ENCODE measurements at places on chromosomes 11 and 22.
A peak's percentile ranks its signal among the peaks of the same experiment; 100 is the strongest.

DNA sequence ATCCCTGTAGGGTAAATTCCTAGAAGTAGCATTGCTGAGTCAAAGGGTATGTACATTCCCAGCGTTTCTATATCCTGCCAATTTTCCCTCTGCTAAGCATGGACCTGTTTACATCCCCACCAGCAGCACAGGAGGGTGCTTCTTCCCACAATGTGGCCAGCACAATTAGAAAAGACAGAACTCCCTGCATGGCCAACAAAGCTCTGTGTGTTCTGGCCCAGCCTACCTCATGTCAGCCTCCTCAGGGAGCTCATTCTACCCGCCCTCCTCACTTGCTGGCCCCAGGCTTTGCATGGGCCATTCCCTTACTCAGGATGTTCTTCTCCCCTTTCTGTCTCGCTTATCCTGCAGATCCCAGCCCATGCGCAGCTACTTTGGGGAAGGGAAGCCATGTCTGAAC, 186.1 kb downstream of the DSCAML1 start:
- DNase-seq, result no peak

DNA sequence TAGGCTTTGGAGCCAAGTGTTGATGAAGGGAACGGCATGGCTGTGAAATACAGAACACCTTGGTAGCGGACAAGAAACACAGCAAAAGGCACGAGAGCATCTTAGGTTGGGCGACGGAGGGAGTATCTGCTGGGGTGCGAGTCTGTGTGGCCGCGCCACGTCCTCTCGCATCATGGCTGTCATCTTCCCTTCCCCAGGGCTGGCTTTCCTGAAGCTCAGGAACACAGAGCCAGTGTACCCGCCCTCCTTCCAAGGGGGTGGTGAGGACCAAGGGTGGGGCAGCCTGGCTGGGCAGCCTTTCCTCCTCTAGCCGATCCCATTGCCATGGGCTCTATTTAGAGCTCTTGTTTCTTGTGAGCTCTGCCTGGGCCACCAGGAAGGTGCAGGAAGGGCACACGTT, 154.4 kb downstream of the FEZ1 start:
- no peak for DNase-seq

GRCh38 chr11:102810950-102811660, 13.1 kb upstream of the MMP1 start:
- peak; percentile 92 for DNase-seq

DNA sequence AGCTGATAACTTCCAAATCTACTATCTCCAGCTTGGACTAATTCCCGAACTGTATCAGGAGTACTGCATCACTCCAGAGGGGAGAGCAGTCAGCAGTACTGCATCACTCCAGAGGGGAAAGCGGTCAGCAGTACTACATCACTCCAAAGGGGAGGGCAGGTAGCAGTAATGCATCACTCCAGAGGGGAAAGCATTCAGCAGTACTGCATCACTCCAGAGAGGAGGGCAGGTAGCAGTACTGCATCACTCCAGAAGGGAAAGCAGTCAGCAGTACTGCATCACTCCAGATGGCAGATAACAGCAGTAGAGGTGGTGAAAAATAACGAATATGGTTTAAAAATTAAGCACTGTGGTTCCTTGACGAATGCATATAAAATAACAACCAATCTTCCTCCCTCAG, 8.4 kb downstream of the CWC15 start:
- DNase-seq, result no peak

GRCh38 chr11:124747406-124748099, 4.5 kb downstream of the VSIG2 start:
- no peak for DNase-seq

- DNase-seq, result no peak
These were observed 53.4 kb downstream of the GRAMD1B start for GRCh38 chr11:123483466-123483865.

DNA sequence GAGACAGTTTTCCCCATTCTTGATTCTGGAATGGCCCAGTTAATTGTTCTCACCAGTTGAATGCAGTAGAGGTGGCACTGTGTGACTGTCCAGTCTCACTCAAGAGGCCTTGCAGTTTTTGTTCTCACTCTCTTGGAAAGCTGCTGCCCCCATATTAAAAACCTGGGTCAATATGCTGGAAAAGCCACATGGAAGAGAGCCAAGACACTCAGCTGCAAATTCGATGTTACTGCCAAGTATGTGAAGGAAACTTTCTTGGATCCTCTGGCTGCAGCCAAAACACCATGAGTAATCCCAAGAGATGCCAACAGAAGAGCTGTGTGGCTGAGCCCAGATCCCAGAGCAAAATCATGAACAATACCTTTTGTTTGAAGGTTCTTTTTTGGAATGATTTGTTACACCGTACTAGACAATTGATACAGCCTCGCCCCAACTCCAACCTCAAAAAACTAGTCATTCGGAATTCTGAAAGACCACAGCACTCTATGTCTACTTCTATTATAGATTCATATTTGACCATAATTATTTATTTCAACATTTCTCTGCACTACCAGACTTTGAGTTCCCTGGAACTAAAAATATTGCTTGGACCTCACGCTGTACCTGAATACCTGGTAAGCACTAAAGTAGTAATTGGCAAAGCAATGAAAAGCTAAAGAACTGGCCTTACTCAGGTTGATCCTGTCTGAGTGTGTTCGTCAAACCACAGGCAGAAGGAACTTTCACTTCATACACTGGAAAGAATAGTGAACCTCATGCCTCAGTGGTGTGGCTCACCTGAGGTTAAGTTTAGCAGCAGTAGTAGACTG, 378.8 kb downstream of the ETS1 start:
- DNase-seq, result peak; percentile 49

DNA sequence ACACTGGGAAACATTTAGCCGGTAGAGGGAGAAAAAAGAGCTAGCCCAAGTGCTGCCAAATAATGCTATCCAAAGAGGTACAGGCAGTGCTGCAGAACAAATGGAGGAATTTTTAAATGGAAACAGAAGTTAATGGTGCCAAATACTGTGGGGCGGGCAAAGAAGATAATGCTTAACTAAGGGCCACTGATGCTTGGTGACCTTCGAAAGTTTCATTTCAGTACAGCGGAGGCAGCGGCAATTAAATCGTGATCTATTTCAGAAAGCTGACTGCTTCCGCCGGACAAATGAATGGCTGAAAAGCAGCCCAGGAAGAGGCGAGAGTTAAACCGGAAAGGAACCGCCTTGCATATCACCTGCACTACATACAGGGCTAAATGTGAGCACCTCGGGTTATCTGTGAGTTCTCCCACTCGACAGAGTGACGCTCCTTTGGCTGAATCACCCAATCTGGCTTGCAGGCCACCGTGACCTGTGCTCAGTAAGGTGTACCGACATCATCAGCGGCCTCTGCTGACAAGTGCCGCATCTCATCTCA, 42.1 kb downstream of the CADM1 start:
- no peak for DNase-seq

DNA sequence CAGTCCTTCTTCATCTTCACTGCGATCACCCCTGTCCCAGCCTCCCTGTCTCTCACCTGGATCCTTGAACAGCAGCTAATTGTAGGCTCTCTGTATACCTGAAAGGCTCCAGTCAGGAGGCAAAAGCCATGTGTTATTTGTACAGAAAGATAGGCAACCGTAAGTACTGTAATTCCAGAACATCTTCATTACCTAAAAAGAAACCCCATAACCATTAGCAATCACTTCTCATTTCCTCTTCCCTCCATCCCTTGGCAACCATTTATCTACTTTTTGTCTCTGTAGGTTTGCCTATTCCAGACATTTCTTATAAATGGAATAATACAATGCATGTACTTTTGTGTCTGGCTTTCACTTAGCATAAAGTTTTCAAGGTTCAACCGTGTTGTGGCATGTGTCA, 17.8 kb downstream of the NAGA start:
- no peak for DNase-seq

DNA sequence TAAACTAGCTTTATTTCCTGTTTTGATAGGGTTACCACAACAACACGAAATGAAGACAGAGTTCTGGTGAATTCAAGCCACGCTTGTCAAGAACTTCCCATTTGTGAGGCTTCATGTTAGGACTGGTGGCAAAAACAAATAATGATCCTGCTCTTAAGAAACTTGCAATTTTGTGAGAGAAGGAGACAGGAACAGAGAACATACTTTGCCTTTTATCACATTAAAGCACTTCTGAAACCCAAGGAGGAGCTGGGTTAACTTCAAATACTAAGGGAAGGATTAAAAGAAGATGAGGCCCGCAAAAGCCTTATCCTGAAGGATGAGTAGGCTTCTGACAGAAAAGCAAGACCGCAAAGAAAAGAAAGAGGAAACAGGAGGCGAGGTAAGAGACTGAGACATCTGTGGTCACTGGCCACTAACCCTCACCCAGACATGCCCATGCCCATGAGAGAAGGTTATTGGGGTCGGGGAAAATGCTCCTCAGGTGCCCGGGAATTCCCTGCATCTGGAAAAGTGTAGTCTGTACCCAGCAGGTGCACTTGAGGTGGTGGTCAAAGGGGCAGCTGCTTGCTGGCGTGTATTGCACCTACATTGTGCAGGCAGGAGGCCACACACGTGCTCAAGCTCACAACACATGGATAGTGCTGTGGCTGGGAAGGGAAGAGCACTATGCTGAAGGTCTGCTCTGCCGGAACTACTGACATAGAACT, 50.5 kb downstream of the MAPK1 start:
- peak; percentile 97 for DNase-seq

GRCh38 chr11:119195680-119196079, 10.4 kb downstream of the NHERF4 start:
- peak; percentile 57 for DNase-seq

GRCh38 chr22:17060126-17060525, 24.7 kb upstream of the IL17RA start:
- no peak for DNase-seq

GRCh38 chr11:121154486-121155314, 53.7 kb downstream of the TECTA start:
- DNase-seq, result no peak

Data from A673 (cell line).